Ureter (tissue), 1 donor: ENCODE measurements at places on chromosomes 4 and X.

GRCh38 chr4:56297776-56298175 lies 89.5 kb downstream of the AASDH start:
- no peak for DNase-seq

GRCh38 chrX:154516656-154517100 lies 646 bp upstream of the FAM3A start:
- DNase-seq: no peak

GRCh38 chr4:6328526-6328925 lies 58.9 kb downstream of the WFS1 start:
- no peak for DNase-seq

DNA sequence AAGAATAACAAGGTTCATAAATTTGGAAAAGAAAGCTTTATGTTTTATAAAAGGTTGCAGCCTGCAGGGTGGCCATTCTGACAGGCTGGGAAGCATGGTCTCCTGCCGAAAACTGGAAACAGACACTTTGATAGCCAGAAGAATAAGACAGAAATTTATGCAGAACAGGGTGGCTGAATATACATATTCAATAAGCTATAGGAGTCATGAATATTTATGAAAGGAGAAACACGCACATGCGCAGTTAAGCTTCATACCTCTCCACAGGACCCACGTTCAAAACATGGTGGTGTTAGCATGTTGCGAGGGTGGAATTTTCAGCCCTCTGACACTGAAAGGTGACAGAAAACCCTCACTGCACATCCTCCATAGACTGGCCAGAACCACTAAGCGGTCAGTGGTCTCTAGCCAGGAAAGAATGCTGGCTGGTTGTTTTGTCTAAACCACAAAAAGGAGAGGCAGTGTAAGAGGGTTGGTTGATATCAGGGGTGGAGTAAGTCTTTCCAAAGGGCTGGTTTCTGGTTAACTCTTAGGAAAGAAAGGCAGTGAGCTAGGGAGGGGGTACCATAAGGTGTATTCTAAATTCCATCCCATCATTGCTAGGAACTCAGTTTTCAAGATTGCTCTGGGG lies 58.2 kb downstream of the ANXA10 start:
- DNase-seq: no peak
